ENCODE measurements at places on chromosomes 3 and 15.
A peak's percentile ranks its signal among the peaks of the same experiment; 100 is the strongest.

DNA sequence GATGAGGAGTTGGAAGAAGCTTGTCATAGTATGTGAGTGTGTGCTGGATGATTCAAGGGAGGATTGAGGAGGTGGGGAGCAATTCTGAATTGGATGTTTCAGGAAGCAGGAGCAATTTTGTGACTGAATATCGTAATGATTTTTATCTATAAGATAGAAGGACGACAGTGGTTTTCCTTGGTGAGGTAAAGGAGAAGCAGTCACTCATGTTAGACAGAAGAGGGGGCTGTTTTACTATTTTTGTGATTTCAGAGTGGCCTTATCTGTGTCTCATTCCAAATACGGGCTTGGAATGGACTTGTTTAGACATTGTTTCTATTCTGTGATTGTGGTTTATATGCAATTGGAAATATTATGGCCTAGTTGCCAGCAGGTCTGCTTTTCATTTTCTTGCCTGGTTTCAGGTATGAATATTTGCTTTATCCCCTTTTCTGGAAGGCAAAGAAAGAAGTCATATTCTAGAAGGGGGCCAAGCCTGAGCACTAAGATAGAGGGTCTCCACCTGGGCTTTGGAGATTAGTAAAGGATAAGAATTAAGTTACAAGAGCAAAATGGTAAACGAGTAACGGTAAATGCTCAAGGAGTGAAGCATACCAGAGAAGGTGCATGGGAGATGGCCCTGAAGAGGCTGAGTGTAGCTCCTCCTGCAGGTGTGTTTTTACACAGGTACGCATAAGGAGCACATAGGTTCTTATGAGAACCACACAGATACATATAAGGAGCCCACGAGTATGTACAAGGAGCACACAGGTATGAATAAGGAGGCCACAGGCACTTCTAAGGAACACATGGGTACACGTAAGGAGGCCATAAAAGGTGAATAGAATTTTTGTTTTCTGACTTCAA, 124.6 kb upstream of the KCNAB1 start:
- no peak for DNase-seq

DNA sequence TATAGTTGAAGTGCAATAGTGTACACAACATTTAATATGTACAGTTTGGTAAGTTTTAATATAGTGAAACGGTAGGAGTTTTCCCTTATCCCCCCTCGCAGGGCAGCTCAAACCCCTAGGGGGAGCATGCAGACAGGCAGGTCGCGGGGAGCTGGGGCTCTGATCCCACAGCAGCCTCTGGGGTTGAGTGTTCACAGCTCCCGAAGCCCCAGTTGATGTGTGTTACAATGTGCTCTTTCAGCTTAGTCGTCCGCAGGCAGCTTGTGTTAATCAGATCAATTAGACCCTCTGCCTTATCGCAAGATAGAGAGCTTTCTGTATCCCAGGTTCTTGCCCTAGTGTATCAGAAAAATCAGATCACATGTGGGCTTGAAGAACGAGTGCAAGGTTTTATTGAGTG, 143.1 kb upstream of the CHRNA7 start:
- DNase-seq: no peak

GRCh38 chr3:88713233-88713691, 394.2 kb upstream of the EPHA3 start:
- no peak for DNase-seq

GRCh38 chr15:53644660-53645059, 114.8 kb downstream of the WDR72 start:
- no peak for DNase-seq

- DNase-seq: no peak
Measured at GRCh38 chr3:39435006-39435748, 28.7 kb downstream of the RPSA start.

GRCh38 chr3:172040078-172040980, 951 bp downstream of the FNDC3B start:
- peak; percentile 55 for DNase-seq

- no peak for DNase-seq
Measured at GRCh38 chr3:34955680-34956079, 683.6 kb upstream of the ARPP21 start.

DNA sequence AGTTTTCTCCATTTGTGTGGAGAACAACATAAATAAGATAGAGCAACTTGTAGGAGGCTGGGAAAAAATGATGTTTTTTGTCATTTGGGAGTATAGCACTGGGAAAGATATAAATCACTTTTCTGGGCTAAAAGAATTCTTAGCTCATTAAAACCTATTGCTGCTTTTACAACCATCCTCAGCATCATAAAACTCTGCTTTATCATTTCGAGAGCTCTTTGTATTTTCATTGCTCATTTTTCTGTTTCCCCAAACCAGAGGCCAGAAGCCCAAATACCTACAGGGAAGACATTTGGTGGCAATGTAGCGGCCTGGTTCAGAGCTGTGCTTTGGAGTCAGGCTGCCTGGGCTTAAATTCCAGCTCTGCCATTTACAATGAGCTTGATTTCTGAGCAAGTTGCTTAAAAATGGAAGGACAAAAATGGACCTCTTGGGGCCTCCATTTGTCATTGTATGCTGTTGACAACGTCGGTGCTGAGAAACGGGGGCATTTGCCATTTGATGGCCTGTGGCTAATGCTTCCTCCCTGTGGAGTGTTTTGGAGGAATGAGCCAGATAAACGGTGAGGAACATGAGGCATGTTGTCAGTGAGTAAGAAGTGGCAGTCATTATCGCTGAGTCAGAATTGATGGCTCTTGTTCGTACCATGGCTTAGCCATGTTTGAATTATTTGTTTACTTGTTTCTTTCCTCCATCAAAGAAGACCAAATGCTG, 260.0 kb downstream of the EBLN2 start:
- no peak for DNase-seq

GRCh38 chr3:156106721-156107373, 13.5 kb upstream of the KCNAB1 start:
- DNase-seq: no peak

GRCh38 chr3:63937661-63938651, 25.8 kb upstream of the SCAANT1 start:
- no peak for DNase-seq

- DNase-seq: no peak
Measured at GRCh38 chr15:79644091-79644490, 212.0 kb downstream of the MINAR1 start.

- DNase-seq: no peak
Measured at GRCh38 chr3:147672436-147672835, 263.3 kb downstream of the ZIC1 start.

- DNase-seq: no peak
Measured at GRCh38 chr3:192866804-192867203, 50.9 kb downstream of the MB21D2 start.

DNA sequence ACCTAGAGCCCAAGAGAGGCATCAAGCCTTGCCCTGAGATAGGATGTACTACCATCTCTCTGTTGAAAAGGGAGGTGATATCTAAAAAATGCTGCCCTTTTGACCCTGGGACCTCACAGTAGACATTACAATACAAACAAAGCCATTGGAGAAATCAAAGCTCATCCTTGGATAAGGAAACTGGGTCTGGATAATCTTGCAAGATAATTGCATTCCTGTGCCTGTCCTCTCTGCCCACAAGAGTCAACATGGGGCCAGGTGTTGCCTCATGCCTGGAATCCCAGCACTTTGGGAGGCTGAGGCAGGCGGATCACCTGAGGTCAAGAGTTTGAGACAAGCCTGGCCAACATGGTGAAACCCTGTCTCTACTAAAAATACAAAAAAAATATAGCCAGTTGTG, 57.3 kb upstream of the DLG1 start:
- no peak for DNase-seq

DNA sequence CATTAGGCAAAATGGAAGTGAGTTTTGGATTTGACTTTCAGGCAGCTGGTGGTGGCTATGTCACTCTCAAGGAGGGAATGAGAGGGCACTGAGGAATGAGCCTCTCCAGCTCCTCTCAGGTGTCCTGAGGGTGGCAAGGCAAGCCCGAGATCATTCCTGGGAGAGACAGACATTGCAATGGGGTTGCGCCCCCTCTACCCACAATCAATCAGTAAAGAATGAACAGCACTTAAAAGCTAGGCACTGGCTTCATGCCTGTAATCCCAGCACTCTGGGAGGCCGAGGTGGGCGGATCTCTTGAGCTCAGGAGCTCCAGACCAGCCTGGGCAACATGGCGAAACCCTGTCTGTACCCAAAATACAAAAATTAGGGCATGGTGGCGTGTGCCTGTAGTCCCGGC, 14.1 kb upstream of the SHF start:
- no peak for DNase-seq

DNA sequence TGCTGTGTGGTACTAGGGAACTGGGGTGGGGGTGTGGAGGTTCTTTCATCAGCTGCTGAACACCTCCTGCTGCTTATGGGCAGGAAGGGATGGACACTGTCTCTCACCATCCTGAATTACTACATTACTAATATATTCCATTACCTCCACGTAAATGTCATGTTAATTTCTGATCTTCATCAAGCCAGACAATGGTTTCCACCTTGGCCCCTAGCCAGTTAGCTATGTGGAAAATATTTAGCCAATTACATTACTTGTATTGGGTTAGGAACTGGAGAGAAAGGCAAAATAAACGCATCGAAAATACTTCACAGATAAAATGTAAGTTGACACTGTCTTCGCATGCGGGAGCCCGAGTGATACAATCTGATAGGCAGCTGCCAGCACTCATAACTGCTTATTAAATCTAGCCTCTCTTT, 95.1 kb downstream of the FOXP1 start:
- no peak for DNase-seq

- no peak for DNase-seq
Measured at GRCh38 chr15:63462088-63462487, 42.3 kb upstream of the USP3 start.

DNA sequence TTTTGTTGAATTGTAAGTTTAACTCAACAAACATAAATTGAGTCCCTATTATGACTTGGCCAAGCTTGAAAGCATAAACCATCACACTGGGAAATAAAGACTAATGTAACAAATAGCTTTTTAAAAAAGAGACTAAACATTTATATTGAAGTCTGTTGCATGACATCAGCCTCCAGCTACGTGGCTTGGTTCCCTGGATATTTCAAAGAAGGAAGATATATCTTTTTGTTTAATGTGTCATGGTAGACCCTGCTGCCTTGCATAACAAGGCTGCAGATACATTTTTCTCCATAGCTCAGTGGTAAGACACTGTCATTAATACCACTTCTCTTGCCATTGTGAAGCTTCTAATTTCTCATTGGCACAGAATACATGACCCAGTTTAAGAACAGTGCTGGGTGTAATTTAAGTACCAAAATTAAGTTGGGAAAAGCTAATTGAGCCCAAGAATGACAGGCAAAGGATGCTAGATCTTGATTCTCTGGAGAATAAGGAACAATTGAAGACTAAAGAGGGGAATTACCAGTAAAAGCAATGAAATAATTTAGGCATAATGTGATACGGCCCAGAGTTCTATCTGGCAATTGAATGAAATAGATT, 14.0 kb downstream of the RCN2 start:
- DNase-seq: no peak

- no peak for DNase-seq
Measured at GRCh38 chr3:33513262-33513863, 73.2 kb upstream of the UBP1 start.

- DNase-seq: no peak
Measured at GRCh38 chr3:68963891-68964290, 31.5 kb upstream of the TAFA4 start.

GRCh38 chr3:61032991-61033390, 218.3 kb downstream of the FHIT start:
- no peak for DNase-seq

- DNase-seq: no peak
Measured at GRCh38 chr3:146469150-146470017, at the start of gene PLSCR2. Gene PLSCR2, minus strand, starts transcription at chr3:146469561. Its CDS starts 9,657 bp downstream, at chr3:146459904.

GRCh38 chr3:20573175-20573574, 387.2 kb upstream of the SGO1 start:
- DNase-seq: no peak

GRCh38 chr3:93969443-93969842, 4.3 kb downstream of the PROS1 start:
- no peak for DNase-seq

DNA sequence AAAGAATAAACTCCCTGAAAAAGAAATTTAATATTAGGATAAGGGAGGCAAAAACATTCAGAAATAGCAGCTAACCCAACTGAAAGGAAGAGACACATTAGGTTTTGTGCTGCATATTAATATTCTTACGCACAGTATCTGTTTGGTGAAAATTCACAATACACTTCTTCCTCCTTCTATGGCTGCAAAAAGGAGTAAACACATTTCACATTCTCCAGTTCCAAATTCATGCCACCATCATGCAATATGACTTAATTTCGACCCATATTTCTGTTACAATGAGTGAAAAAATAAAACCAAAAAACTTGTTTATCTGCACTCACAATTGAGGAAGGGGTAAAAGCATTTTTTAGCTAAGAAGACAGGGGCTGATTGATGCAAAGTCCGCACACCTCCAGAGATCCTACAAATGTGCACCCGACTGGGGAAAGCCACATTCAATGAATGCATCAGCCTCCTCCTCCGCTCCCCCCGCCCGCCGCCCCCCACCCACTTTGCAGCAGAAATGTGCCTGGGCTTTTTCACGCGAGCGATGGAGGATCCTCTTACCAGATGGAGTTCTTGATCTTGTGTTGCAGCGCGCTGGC, 1.0 kb downstream of the RFX7 start:
- DNase-seq: no peak

DNA sequence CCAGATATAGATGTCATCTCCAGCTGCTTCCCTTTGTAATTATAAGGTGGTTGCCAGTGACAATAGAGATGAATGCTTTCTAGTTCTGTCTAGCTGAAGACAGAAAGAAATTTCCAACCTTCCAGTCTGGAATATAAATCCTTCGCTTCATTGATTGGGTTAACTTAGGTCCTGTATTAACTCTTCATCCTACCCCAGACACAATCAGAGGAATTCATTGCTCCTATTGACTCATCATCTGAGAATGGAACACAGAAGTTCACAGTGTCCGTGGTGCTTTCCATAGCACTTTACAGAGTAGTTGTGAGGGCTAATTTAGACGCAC, 241.4 kb downstream of the NFKBIZ start:
- no peak for DNase-seq

GRCh38 chr15:52556524-52557273, 12.1 kb downstream of the ARPP19 start:
- no peak for DNase-seq

- DNase-seq: no peak
Measured at GRCh38 chr3:60056404-60056803, 1006.6 kb upstream of the CFAP20DC start.

GRCh38 chr15:51866751-51867150, 37.3 kb downstream of the TMOD3 start:
- DNase-seq: no peak

GRCh38 chr15:101480613-101481380, 8.7 kb downstream of the PCSK6 start:
- DNase-seq: no peak

- DNase-seq: no peak
Measured at GRCh38 chr3:67248726-67249125, 250.6 kb downstream of the KBTBD8 start.

Measured in hypothalamus (tissue), 51 donors.